ENCODE measurements at places on chromosomes 2 and 18.

GRCh38 chr2:75632091-75632701 is 14.4 kb upstream of the MRPL19 start:
- DNase-seq: no peak

GRCh38 chr2:202530038-202530437 is 104.7 kb upstream of the FAM117B start:
- no peak for DNase-seq

- no peak for DNase-seq
Measured at GRCh38 chr2:18436503-18437005, 123.9 kb downstream of the RDH14 start.

GRCh38 chr2:30978854-30979253 is 159.4 kb downstream of the GALNT14 start:
- DNase-seq: no peak

DNA sequence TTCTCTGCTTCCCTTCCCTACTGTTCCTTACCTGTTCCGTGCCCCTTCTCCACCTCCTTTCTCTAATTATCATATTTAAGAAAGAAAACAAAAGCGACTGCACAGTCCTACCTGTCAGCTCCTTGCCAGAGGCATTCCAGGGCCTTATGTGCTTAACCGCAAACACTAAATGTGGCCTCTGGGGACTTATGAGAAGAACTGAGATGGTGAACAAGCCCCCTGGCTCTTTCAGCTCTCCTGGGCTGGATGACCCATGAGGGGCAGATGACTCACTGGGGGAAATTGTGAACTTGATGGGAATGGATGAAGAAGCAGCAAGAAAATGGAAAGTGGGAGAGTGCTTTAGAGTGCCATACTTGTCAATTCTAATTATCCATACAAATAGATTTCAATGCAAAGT is 106.3 kb upstream of the LYPD1 start:
- no peak for DNase-seq

DNA sequence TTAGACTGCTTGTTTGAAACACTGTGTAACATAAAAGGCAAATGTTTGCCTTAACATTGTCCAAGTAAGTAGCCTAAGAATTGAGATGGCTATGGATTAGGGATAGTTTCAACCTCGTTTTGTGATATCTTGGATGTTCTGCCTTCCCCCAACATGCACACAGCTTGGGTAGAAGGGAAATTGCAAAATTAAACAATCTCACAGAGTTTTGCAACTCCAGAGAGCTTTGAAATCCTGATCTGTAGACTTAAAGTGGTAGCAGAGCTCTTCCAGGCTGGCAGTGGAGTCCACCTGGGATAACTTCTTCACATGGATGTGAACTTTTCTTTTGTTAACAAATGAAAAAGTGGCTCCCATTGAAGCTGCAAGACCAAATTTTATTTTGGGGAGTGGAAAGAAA is 59.6 kb downstream of the CHRNA1 start:
- no peak for DNase-seq

DNA sequence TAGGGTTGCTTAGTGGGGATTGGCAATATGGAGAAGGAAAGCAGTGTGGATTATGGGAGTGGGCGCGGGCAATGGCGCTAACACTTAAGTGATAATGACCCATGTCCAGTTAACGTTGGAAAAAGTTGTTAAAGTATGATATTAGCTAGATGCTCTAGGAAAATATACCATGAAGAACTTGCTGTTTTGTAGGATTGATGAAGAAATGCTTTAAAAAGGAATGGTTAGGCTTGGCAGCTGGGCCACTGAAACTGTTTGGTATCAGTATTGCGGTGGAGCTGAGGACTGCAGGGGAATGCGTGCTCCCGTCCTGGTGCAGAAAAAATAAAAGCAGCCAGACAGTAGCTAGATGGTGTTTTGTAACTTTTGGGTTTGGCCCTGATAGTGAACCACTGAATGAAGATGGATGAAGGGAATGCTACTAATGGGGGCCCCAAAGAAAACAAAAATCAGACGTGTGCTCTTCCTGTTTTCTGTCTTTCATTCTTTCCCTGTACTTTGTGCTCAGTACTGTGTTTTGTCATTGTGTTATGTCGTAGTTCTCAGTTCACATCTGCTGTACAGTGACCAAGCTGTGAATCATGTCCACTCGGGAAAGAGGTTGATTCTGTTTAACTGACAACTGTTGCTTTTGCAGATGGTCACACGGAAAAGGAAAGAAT is 999 bp downstream of the INSIG2 start:
- peak; percentile 7 for DNase-seq

DNA sequence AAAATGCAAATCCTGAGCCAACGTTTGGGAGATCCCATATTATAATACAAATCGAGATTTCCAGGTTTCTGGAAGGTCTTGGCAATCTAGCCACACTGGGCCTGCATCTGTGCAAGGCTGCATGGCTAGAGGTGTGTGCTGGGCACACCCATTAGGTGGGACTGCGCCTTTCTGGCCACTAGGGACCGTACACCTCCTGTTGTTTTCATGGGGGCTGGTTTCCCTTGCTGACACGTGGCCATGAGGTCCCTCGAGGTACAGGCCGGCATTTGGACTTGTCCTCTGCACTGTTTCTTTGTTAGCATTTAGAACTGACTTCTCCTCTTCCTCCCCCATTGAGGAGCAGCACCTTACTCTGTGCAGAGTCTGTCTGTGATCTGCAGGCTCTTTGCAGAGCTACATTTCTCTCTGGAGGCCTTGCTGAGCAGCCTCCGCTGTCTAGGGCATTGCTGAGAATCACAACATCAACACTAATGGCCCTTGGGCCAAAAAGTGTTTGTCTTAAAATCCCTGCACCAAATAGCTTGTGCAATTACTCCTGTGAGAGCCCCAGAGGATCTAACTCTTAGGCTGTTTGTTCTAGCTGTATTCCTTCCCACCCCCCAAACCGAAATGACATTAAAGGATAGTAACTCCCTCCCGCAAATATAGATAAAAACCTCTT is 131.2 kb downstream of the NEDD4L start:
- DNase-seq: no peak

GRCh38 chr2:77336013-77336412 is 186.2 kb downstream of the LRRTM4 start:
- DNase-seq: no peak

- no peak for DNase-seq
Measured at GRCh38 chr18:11761553-11761952, 72.5 kb downstream of the GNAL start.

GRCh38 chr2:8144785-8145184 is 537.1 kb upstream of the ID2 start:
- DNase-seq: no peak

DNA sequence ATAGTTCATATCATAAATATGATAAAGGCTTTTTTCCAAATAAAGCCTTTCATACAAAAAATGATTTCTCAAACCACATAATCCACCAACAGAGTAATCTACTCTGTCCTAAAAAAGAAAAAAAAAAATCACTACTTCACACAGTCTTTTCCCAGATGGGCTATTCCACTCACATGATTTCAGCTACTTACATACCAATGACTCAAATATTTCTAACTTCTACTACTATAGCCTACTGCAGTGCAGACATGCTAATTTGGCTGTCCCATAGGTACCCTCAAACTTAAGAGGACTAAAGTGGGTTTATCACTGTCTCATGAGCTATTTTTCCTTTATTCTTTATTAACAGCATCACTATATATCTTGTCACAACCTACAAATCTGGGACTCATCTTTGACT is 57.4 kb downstream of the SLC66A3 start:
- DNase-seq: no peak

GRCh38 chr2:159795841-159796690 is 1.9 kb downstream of the CD302 start:
- no peak for DNase-seq

GRCh38 chr2:62662554-62662953 is 43.0 kb upstream of the EHBP1 start:
- DNase-seq: no peak

DNA sequence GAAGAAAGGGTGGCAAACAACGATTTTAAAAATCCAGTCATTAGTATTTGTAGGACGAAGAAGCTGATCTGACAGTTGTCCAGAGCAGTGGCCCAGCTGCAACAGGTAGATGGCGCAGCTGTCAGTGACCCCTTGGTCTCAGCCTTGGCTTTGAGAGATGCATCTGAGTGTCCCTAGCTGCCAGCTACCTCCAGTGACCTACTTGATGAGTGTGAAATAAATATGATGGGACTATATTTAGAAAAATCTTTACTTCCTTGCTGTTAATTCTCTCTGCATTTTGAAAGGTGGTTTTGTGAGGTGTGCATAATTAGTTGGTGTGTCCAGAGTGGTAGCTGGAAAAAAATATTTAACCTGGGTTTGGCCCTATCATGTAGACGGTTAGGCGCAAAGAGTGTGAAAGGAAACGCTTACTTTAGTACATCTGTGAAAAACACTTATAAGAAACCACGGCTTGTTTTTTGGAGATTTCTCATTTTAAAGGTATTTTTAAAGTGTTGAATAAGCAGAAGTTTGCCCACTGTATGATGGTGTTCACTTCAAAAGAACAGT is 963 bp downstream of the INPP1 start:
- DNase-seq: no peak

- no peak for DNase-seq
Measured at GRCh38 chr2:218261423-218262236, 815 bp downstream of the GPBAR1 start.

- DNase-seq: no peak
Measured at GRCh38 chr2:24040511-24040910, 6.7 kb downstream of the WDCP start.

GRCh38 chr2:82476094-82476493 is 1983.0 kb downstream of the SUCLG1 start:
- no peak for DNase-seq

- DNase-seq: no peak
Measured at GRCh38 chr2:195404651-195405050, 252.4 kb upstream of the SLC39A10 start.

DNA sequence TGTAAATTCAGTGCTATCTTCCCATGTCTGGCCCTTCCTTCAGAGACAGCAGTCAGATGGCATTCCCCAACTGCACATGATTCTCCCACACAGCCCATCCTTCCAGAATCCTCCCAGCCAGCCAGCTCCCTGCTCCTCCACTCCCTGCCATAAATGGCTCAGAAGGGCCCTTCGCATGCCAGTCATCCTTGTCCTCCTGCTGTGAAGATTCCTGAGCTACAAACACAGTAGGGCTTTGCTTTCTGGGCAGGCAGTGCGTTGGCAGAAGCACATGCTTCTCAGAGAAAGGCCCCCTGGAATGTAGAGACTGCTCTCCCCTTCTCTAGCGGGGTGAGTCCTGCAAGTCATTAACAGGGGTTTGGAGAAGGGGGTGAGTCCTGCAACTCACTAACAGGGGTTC is 71.9 kb downstream of the TEX51 start:
- no peak for DNase-seq

GRCh38 chr2:158968396-158969161 is at the start of gene TANC1:
TANC1 (plus strand) TSS chr2:158968640; CDS start chr2:159065911, 97,271 bp downstream.
- peak; percentile 3 for DNase-seq

GRCh38 chr2:42913280-42913878 is 121.0 kb upstream of the HAAO start:
- no peak for DNase-seq

- no peak for DNase-seq
Measured at GRCh38 chr2:187215532-187216240, 232.4 kb downstream of the CALCRL start.

- DNase-seq: no peak
Measured at GRCh38 chr2:70690846-70691245, 77.2 kb downstream of the ADD2 start.

DNA sequence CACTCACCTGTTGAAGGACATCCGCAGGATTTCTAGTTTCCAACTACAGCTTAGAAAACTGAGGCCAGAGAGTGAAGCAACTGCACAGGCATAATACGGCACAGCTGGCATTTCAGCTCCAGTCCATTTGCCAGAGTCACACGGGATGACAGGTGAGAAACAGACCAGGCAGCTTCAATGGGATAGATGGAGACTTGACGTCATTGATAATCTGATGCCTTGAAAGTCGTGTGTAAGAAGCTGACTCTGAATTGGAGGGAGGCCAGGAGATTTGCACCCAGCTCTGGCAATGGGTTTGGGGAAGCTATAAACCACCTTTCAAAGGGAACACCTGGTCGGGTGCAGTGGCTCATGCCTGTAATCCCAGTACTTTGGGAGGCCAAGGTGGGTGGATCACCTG is 12.4 kb upstream of the DNMT3A start:
- no peak for DNase-seq

- DNase-seq: no peak
Measured at GRCh38 chr2:40877734-40878288, 425.9 kb upstream of the SLC8A1 start.

DNA sequence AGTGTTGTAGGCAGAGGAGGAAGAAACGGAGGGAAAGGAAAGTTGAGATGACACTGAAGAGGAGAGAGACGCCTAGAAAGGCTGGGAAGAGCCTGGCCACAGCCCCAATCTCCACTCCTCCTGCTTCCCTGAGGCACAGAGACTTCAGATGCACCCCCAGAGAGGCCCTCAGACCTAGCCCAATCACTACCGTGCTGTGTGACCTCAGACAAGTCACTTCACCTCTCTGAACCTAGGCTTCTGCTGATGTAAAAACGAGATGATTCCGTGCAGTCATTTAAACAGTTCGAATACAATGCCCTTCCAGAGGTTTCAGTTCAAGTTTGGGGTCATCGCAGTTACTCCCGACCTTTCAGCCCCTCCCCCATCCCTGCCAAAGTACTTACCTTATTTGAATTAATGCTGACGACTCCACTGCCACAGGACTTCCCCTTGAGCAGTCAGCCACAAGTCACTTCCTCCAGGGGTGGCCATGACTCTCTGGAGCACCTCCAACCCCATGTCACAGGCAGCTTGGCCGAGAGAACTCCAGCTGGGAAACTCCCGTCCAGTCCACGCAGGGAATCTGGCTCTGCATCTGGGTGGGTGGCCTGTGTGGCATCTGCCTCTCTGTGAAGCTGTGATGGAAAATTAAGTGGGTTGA is 105.2 kb upstream of the ID2 start:
- no peak for DNase-seq

DNA sequence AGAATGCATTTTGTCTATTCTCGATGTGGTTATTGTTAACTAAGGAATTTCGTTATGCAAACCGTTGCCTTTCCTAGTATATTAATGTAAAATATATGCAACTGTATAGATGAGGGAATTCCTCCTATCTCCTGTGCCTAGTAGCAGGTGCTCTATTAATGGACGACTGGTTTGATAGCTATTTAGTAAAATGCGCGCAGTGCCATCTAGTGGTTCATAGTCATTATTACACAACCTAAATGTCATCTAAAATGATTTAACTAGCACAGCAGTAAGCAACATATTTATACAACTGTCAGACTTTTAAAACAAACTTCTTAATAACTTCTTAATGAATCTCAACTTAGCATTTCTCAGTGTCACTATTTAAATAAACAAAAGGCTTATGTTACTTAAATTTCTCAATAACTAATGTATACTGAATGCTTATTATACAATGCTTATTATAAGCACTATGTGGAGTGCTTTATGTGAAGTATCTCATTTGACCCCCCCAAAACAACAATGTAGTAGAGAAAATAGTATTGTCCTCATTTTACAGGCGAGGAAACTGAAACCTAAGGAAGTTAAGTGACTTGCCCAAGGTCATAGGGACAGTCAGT is 77.9 kb downstream of the DTNA start:
- peak; percentile 7 for DNase-seq
